Small intestine (tissue), 16 donors: ENCODE measurements at places on chromosomes 11 and 22.

DNA sequence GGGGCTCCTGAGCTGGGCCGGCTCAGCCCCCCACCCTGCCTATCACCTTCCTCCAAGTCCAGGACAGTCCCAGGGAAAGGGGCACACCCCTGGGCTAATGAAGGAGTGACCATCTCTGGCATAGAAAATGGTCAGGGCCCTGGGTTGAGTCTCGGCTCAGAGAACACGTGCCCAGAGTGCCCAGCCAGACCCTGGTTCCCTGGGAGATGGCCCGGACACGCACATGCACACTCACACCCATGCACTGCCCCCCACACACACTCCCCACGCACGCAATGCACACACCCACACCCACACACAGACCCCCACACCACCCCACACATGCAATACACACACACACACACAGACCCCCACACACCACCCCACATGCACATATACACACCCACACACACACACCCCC is 28.7 kb downstream of the KCNC1 start:
- no peak for DNase-seq

DNA sequence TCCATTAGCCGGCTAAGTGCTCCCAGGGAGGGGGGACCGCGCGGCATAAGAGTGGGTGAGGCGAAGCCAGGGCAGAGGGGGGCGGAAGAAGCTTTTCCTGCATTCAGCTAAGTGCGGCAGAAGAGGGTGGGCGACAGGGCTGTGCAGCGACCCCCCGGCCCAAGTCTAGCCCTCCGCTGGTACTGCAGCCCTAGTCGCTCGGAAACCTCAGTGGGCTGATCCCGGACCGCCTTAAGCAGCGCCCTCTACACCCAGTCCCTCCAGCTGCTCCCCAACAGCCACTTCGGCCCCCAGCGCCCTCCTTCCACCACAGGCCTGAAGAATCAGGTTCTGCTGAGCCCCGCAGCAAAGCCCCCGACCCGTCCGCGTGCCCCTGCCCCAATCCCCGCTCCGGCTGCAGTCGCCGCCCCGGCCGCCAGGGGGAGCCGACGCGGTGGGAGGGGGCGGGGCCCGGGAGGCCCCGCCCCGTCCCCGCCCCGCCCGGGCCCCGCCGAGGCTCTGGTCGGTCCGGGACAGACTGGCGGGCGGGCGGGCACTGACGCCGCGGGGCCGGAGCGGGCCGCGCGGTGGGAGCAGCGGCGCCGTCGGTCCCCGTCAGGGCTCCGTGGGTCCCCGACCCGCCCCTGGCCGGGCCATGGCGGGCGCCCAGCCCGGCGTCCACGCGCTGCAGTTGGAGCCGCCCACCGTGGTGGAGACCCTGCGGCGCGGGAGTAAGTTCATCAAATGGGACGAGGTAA is at the start of gene PLCB3:
Gene PLCB3 (plus strand): TSS at position 515 of the 737 bp plus-strand sequence. CDS start 120 bp downstream, at position 635.
- DNase-seq: peak; percentile 59

GRCh38 chr11:86617502-86617901 is 54.9 kb downstream of the ME3 start:
- no peak for DNase-seq

DNA sequence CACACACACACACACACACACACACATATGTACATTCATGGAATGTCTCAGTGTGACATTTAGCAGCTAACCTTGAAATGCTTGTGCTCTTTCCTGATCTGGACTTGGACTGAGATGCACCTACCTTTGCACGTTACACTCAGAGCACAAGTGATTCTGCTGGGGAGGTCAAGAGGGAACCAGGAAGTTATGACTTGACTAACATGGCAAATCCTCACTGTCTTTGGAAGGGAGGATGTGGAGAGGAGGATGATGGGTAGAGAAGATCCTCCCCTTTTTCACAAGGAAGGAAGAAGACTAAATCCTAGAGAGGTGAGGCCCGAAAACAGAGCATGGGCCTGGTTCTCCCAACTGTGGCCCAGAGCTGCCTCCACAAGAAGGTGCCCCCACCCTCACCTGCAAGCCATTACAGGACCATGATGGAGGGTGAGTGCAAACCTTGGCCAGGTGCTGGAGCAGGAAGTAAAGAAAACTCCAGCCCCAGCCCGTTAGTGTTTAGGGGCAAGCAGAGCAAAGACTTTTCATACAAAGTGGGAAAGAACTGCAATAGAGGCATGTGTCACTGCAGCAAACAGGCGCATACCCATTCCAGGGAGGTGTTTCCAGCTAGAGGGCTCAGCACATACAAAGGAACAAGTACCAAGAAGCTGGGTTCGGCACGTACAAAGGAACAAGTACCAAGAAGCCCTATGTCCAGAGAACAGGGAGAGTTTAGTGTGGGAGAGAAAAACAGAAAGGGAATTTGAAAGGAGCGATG is 26.4 kb downstream of the SCN4B start:
- DNase-seq: no peak

GRCh38 chr11:15874704-15875103 is 481.6 kb downstream of the SOX6 start:
- no peak for DNase-seq

- DNase-seq: no peak
Measured at GRCh38 chr11:113296447-113297205, 17.8 kb upstream of the TTC12 start.

GRCh38 chr11:132125988-132126871 is 755.8 kb downstream of the NTM start:
- DNase-seq: peak; percentile 11

DNA sequence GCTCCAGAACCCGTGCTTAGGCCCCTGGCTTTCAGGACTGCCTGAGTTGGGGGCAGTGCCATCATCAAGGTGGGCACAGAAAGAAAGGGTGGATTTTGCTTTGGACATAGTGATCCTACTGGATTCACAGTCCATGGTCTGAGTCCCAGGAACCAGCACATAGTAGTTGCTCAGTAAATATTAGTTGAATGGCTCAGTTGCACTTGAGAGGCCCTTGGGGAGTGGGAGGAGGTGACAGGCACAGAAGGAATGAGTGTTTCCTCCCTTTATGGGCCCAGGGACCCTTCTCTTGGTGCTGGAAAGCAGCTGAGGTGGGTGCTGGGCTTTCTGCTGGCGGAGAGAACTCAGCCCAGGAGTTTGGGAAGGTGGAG is 16.6 kb downstream of the ARHGEF17 start:
- DNase-seq: no peak

GRCh38 chr11:8621147-8621546 is 27.1 kb upstream of the STK33 start:
- no peak for DNase-seq

- peak; percentile 25 for DNase-seq
Measured at GRCh38 chr11:117584056-117584830, 212.8 kb downstream of the DSCAML1 start.

GRCh38 chr11:111676878-111677585 is 74.8 kb downstream of the SIK2 start:
- no peak for DNase-seq

DNA sequence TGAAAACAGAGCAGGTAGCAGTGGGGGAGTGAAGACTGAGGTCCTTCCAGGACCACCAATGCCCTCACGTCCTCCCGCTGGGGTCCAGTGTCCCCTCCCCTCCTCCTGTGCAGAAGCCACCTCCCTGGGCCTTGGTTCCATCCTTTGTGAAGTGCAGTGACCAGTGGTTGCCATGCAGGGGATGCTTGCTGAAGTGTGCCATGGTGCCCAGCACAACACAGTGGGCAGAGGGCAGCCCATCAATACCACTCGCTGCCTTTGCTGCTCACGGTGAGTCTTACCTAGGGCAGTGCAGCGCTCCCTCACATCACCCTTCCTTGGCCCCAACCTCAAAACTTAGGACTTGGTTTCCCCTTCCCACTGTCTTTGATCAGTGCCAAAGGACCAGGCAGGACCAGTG is 12.9 kb downstream of the MYEOV start:
- DNase-seq: no peak

- no peak for DNase-seq
Measured at GRCh38 chr11:96055706-96056387, 131.9 kb upstream of the MTMR2 start.

GRCh38 chr22:45585946-45586540 is 83.4 kb downstream of the FBLN1 start:
- no peak for DNase-seq

DNA sequence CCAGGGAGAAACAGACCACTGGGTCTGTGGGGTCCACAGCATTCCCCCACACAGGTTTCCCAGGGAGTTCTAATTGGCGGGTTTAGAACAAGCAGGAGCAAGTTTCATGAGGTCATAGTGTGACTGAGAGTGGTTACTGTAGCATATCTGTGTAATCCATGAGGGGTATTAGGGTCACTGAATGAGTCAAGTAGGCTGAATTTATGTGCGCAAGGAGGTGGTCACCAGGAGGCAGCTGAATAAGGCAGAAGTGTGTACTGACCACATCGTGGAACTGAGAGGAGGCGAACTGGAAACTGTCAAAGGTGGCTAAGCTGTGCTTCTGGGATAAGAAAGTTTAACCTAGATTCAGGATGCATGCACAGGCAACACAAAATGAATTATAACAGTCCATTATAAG is 876.0 kb downstream of the METTL15 start:
- no peak for DNase-seq

GRCh38 chr11:94145431-94145830 is 16.8 kb downstream of the PANX1 start:
- DNase-seq: no peak

- no peak for DNase-seq
Measured at GRCh38 chr11:69950120-69950519, 128.0 kb upstream of the ANO1 start.

- no peak for DNase-seq
Measured at GRCh38 chr22:23513705-23514104, 66.4 kb downstream of the IGLL1 start.

GRCh38 chr11:79097246-79097875 is 343.5 kb downstream of the TENM4 start:
- no peak for DNase-seq

GRCh38 chr11:57192316-57192715 is 10.6 kb downstream of the LRRC55 start:
- no peak for DNase-seq

GRCh38 chr22:43860126-43860525 is 2.2 kb downstream of the SULT4A1 start:
- no peak for DNase-seq

GRCh38 chr11:111549869-111550203 is 9.3 kb downstream of the LAYN start:
- DNase-seq: no peak

GRCh38 chr22:43925433-43926348 is 2.1 kb downstream of the PNPLA3 start:
- DNase-seq: peak; percentile 59

GRCh38 chr11:37612146-37612545 is 1014.1 kb upstream of the RAG2 start:
- DNase-seq: peak; percentile 39

GRCh38 chr11:107713009-107713408 is 1.2 kb upstream of the SLN start:
- no peak for DNase-seq

DNA sequence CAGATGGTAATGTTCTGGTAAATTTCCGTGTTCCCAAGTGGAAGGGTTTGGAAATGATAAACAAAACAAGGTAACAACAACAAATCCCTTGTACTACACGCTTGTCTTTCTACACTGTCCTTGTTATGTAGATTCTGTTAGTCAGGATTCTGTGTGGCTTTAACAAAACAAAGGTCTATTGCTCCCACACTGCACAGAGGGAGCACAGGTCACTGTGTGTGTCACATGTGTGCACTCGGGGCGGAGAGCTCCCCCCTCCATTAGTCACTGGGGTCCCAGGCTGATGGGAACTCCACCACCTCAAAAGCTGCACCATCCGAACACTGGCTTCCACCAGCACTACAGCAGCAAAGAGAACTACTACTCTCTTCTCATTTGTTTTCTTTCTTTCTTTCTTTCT is 227.9 kb downstream of the NTM start:
- DNase-seq: no peak

DNA sequence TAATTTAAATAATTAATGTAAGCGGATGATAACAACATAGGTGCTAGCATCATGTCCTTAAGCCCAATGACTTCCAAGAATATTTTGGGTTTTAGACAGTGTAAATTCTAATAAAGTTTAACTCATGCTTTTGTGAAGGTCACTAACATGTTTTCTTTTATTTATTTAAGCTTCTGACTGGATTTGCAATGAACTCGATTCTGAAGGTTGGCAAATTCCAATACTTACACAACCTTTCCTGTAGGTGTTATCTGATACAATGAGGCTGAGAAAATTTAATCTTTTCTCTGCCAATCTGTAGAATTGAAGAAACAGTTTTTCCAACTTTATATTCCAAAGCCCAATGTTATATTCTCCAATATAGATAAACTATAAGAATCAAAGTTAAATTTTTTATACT is 311.3 kb downstream of the LUZP2 start:
- no peak for DNase-seq

DNA sequence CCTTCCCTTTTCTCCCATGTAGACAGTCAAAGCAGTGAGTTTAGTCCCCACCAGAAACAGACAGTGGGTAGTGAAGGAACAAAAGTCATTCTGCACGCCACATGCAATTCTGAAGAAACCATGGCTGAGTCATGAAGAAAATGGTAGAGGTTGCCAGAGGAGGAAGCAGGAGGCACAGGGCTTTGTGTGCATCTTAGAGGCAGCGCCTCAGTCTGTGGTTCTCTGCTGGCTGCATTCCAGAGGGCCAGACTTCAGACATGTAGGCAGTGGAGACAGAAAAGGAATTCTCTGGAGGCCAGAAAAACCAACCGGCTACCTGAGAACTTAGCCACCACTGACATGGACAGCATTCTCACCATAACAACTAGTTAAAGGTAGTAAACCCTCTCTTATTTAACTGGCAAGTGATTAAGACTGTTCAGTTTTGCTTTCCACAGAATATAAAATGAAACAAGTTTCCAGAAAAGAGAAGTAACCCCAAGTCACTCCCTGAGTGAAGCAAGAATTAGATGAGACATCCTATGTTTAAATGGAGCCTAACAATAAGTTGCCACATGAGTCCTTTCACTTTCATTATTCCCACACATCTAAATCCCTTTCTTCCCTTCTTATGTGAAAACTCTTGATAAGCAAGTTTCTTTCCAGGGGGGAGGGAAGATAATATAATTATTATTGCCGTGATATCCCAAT is 556.1 kb downstream of the SOX6 start:
- peak; percentile 55 for DNase-seq

DNA sequence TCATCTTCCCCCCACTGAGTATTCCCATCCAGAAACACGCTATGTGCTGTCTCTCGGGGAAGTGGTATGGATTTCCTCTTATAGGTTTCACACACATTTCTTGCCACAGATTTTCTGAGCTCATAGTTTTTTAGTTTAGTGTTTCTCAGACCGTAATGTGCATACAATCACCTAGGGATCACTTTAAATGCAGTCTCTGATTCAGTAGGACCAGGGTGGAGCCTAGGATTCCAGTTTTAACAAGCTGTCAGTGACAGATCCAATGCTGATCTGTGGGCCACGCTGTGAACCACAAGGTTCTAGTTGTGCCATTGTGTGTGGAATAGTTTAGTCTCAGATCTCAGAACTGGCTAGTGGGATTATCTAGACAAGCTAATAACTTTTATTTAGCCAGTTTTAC is 23.7 kb upstream of the CXCR5 start:
- DNase-seq: no peak

- peak; percentile 94 for DNase-seq
Measured at GRCh38 chr11:72787216-72788104, 6.4 kb downstream of the STARD10 start.

GRCh38 chr11:92916299-92916698 is 53.2 kb upstream of the MTNR1B start:
- no peak for DNase-seq
